ENCODE measurements at places on chromosomes 1 and 21.

GRCh38 chr1:95237981-95238703, 4.1 kb downstream of the RWDD3 start:
- no peak for DNase-seq

DNA sequence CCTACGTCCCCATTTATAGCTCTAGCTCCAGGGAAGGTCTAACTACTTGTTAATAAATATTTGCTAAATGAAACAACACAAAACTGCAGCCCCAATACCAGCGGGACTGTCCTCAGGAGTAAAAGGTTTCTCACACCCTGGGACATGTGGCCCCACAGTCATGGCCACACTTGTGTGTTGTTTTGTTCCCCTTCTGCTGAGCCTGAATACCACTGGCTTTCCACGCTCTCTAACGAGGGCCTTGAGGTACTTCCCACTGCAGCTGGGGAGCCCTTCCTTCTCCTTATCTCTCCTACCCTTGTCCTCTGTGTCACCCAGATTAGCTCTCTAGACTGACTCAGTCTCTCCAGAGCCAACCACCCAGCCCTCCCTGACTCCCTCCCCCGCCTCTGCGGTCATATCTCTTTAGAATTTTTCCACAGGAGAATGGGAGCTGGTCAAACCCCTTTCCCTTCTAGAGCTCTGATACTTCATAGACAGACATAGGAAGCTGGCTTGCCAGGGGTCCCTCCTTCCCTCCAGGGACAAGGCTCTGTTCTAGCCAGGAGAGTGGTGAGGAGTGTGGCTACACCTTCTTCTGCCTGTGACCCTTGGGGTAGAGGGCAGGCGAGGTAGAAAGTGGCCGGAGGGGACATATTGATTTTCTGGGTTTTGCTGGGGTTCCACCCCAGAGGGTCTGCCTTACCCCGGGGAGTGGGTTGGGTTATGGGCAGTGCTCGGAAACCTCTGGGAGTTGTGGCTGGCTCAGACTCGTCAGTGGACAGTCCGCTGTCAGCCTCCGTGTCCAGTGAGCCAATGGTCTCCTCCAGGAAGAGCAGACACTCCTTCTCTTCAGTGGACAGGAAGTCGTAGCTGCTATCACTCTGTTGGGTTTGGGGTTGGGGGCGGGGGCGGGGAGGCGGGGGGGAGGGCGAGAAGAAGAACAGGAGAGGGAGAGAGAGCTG, 8.1 kb downstream of the C1orf116 start:
- peak; percentile 5 for DNase-seq

DNA sequence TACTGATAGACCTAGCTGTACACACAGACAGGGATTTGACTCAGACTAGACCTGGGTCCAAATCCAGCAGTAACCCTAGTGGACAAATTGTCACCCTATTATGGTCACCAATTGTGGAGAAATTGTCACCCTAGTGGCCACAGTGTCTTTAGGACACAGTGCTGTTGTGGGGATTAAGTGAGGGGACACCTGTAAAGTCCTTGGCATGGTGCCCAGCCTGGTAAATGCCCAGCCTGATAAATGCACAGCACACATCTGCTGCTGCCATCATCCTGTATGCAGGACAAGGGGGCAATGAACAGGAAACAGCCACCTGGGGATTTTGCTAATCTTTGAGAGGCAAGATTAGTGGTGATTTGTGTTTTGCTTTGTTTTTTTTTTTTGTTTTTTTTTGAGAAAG, 2.3 kb downstream of the TMEM61 start:
- no peak for DNase-seq

DNA sequence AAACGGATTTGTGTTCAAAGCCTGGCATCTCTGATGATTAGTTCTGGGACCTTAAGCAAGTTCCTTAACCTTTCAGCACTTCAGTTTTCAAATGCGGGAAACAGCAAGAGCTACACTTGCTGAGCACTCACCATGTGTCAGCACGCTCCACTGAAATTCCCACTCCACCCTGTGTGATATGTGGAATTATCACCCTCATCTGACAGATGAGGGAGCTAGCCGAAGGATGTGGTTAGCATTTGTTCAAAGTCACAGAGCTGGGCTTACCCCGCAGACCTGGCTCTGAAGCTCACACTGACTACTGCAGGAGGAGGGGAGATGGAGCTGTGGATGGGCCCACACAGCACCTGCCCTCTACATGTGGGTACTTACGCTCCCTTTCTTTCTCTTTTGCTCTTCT, 29.1 kb downstream of the IL12RB2 start:
- no peak for DNase-seq

DNA sequence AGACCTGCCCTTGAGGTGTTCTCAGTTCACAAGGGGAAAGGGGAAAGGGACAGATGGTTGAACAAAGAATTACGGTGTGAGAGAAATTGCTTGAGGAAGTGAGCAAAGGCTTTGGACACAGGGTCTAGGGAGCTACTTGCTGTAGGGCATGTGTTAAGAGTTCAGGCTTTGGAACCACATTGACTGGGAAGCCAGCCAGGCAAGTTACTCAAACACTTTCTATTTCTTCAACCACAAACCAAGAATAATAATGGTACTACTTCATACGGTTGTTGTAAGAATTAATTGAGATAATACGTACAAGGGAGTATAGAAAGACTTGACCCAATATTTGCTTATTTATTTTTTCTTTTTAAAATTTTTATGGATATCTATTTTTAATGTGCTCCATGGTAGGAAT, 26.6 kb downstream of the AK4 start:
- DNase-seq: no peak

- no peak for DNase-seq
Observed at GRCh38 chr1:30412241-30413110, 310.9 kb downstream of the MATN1 start.

GRCh38 chr1:239841631-239842030, 250.1 kb upstream of the FMN2 start:
- no peak for DNase-seq

GRCh38 chr1:200892958-200893357, 1.7 kb upstream of the INAVA start:
- DNase-seq: no peak

GRCh38 chr1:173057984-173058383, 7.2 kb upstream of the TNFSF18 start:
- no peak for DNase-seq

DNA sequence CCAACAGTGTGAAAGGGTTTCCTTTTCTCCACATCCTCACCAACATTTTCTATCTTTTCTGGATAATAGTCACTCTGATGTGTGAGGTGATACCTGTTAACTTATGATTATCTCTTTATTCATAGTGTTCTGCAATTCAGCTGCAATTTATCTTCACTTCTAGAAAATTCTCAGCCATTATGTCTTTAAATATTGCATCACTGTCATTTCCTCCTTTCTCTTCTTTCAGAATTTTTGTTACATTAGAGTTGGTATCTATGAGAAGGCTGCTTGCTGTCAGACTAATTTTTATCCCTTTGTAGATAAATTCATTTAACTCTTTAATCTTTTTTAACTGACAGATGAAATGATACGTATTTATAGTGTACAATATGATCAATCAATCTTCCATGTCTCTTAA, 30.5 kb upstream of the ATF3 start:
- DNase-seq: no peak

GRCh38 chr1:198849093-198849492, 210.3 kb downstream of the PTPRC start:
- no peak for DNase-seq

GRCh38 chr1:24015221-24016210, 35.4 kb upstream of the SRSF10 start:
- DNase-seq: no peak

GRCh38 chr1:15246960-15247614, at the start of gene FHAD1:
Gene FHAD1 (plus strand): TSS chr1:15247223. CDS start chr1:15251785, 4,562 bp downstream.
- DNase-seq: peak; percentile 46

DNA sequence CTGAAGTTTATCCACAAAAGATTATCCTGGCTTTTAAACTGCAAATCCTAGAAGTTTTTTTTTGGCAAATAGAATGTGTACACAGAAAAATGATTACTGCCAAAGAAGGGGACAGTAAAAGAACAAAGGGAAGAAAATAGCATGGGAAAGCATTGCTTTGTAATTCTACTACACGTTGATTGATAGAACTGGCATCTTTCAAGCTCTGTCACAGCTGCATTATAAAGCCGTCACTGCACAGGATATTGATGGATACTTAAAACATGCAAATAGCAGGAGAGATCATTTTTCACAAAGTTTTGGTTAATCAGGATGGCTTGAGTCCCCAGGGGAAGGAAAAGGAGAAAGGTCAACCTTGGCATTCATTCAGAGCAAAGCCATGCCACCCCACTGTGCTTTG, 183.7 kb upstream of the RRP15 start:
- no peak for DNase-seq

GRCh38 chr21:31781737-31782136, 49.8 kb upstream of the SCAF4 start:
- DNase-seq: no peak

GRCh38 chr1:32881871-32882850, 4.1 kb upstream of the HPCA start:
- DNase-seq: no peak

DNA sequence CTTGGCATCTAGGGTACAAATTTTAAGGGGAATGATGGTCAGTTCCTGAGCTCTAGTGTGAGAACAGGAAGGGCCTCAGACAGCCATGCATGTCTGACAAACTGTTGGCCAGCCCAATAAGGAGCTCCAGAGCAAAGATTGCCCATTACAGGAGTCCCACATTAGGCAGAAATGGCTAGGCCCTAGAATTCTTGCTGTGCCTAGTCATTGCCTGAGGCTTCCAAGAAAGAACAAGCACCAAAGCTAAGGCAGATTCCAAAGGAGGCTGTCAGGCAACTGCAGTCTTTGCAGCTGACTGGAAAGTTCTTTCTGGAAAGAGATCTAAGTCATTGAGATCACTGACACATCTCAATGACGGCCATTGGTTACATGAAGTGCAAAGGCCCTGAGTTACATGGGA, 3.9 kb upstream of the STIL start:
- no peak for DNase-seq

DNA sequence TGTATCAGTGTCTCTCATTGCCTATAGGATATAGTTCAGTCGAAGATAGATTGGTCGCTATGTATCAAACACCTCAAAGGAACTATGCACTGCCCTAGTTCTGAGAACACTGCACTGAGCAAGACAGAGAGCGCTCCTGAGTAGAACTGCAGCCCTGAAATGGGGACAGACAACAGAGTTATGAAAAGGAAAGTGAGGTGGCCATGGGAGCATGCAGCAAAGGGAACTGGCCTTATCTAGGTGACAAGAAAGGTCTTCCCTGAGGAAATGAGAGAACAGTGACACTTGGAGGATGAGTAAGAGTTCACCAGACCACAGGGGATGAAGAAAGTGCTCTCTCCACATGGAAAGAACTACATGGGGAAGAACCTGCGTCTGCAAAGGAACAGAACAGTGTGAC, 7.5 kb upstream of the G0S2 start:
- no peak for DNase-seq

DNA sequence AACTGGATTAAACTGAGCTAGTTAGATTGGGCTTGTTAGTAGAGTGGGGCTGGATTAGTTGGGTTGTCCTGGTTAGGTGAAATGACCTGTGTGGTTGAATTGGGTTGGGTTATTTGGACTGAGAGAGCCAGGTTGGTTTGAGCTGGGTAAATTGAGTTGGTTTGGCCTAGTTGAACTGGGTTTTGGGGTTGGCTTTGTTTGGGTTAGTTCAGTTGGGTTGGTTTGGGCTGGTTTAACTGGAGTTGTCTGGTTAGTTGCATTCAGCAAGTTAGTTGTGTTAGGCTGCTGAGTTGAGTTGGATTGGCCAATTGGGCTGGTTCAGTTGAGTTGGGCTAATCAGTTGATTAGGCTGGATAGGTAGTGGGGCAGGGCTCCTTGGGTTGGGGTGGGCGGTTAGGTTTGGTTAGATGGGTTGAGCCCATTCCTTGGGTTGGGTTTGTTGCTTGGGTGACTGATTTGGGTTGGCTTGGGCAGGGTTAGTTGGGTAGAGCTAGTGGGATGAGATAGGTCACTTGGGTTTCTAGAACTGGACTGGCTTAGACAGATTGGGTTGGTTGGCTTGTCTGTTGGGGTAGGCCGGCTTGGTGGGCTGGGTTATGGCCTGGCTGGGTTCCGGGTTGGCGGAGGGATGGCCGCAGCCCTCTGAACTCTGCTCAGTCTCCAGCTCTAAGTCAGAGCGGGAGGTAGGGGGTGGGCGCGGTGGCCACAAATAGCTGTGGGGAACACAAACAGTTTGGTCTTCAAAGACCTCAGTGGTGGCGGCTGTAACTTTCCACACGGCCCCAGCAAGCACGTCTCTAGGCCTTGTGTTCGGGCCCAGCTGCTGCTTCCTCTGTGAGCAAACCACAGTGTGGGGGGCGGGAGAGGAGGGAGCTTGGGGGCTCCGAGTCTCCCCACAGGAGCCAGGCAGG, 67.2 kb upstream of the RUNX3 start:
- DNase-seq: peak; percentile 26

GRCh38 chr21:34166468-34166867, 93.1 kb downstream of the MRPS6 start:
- DNase-seq: no peak

DNA sequence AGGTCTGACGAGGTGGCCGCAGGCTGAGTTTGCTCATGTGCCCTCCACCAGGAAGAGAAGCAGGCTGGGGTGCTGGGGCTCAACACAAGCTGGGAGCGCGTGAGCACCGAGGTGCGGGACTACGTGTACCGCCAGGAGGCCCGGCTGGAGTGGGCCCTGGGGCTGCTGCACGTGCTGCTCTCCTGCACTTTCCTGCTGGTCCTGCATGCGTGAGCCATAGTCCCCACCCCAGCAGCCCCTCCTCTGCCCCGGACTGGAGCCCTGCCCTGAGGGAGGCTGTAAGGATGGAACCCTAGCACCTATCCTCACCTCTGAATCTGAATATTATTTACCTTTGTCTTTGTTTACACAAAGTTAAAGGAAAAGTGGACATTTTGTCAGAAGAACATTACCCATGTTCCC, 7.8 kb upstream of the ADAM15 start:
- DNase-seq: no peak

DNA sequence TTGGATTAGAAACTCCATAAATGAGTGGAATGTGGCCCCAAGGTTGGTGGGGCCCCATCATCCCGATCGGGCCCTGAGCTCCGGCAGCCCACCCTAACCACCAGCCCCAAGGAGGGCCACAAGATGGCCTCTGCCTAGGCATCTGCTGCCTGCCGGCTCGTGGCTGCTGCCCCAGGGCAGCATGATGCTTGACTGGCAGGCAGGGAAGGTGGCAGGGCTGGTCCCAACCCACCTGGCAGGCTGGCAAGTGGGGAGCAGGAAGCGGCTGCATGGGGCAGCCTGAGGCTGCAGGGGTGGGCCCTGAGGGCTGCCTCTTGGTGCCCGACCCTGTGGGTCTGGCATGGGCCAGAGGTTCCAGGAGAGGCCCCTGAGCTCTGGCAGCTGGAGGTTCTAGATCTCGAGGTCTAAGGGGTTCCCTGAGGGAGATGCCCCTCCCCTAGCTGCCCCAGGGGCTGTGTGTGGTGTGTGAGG, 760 bp upstream of the GJC2 start:
- DNase-seq: no peak

DNA sequence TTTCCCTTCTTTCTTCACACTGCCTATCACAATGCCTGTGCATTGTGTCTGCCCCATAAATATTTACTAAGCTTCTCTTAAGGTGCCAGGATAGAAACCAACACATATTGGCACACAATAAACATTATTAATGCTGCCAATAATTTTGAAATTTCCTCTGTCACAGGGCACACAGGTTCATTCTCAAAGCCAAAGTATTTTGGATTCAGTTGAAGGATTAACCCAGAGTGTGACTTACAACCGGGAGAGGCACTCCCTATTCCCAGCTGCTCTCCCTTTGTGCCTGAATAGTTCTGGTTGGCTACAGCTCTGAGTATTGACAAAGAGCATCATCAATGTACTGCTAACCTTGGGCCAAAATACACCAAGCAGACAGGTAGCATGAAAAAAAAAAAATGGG, 46.6 kb upstream of the ATP1A1 start:
- DNase-seq: no peak

- no peak for DNase-seq
Observed at GRCh38 chr1:235136111-235136510, 7.5 kb upstream of the TOMM20 start.
